ENCODE measurements at places on chromosomes 6 and 20.

DNA sequence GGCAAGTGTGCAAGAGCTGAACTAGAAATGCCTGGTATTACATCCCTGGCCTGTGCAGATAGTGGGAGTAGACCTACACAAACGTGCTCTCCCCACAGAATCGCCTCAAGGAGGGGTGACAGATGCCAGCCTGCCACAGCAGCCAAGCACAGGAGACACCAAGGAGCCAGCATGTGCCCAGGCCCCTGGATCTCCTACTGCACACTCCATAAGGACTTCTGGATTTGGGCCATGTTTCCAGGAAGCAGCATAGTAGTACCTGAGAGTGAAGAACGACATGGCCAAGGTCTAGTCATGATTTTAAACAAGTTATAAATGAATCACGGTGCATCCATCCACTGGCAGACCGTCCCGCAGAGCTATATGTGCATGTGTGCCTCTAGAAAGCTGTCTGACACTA is 232.2 kb downstream of the SYNDIG1 start:
- DNase-seq = no peak

- DNase-seq = no peak
These were observed 64.4 kb downstream of the CD40 start for GRCh38 chr20:46182276-46183200.

DNA sequence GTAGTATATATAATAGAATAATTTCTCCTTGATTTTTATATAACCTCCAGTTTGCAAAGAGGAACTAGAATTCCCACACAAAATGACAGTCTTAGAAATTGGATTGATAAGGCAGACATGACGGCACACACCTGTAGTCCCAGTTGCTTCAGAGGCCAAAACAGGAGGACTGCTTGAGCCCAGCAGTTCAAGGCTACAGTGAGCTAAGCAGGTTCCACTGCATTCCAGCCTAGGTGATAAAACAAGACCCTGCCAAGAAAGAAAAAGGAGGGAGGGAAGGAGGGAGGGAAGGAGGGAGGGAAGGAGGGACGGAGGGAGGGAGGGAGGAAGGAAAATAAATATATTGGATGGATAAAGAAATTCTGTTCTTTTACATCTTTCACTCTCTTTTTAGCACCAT is 77.6 kb upstream of the SASH1 start:
- DNase-seq = no peak

- peak; percentile 36 for DNase-seq
These were observed 14.4 kb upstream of the HLA-DQA1 start for GRCh38 chr6:32622545-32623401.

DNA sequence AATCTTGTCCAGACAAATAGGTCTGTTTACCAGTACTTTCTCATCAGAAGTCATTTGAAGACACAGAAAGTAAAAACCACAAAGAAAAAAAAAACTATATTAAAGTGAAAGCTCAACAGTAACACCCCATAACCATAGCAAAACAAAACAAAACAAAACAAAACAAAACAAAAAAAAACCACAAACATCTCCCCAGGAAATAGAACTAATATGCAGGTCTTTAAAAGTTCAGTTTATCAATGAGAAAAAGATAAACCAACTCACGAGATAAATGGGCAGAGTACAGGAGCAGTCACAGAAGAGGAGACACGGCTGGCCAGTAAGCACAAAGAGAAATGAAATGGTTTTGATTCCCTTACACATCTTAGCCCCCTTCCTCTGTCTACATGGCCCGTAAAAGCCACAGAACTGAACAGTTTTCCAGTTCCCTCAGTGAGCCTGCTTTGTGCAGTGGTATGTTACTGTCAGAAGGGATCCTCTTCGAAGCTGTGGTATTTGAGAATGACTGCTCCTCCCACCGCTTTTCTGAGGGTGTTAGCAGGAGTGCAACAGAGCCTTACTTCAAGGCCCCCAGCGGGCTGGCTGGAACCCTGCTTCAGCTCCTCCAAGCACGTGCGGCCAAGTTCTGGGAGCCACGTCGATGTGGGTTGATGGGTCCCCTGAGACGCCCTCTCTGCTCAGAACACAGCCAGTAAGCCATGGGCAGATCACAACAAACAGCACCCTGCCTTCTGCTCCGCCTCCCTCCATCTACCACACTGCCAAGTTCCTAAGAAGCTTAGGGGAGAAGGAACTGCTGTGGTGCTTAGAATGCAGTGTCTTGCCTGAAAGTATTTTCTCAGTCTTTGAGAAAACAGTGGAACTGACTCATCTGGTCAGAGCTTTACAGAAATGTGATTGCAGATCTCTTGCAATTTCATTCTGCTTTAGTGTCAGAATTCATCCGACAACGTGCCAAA is 14.0 kb downstream of the UST start:
- DNase-seq = peak; percentile 61

DNA sequence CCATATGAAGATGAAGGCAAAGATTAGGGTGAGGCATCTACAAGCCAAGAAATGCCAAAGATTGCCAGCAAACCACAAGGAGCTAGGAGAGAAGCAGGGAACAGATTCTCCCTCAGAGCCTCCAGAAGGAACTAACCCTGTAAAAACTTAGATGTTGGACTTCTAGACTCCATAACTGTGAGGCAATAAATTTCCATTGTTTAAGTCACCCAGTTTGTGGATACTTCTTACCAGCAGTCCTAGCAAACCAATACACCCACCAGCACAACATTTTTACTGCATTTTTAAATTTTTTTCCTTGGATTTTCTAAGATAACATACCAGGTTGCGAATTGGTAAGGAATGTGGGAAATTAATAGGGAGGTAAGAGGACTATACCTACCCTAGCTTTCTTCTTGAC is 47.8 kb upstream of the EYA4 start:
- DNase-seq = no peak

GRCh38 chr6:13256266-13257001 is 71.9 kb downstream of the TBC1D7 start:
- no peak for DNase-seq

GRCh38 chr20:667351-668034 is 8.1 kb downstream of the SCRT2 start:
- peak; percentile 67 for DNase-seq
